ENCODE measurements at places on chromosomes 11 and 22.

GRCh38 chr22:37316875-37317371 is 34.6 kb downstream of the CYTH4 start:
- DNase-seq = no peak

GRCh38 chr11:85826116-85826855 is 15.3 kb upstream of the SYTL2 start:
- no peak for DNase-seq

- no peak for DNase-seq
Measured at GRCh38 chr11:86459682-86460460, 85.2 kb downstream of the CCDC81 start.

GRCh38 chr11:56848141-56848809 is 99.8 kb upstream of the OR9G4 start:
- no peak for DNase-seq

Measured in NCI-H2081 treated with DMSO at 0.1 percent for 48 hours (cell line).